ENCODE measurements at places on chromosomes 5 and 9.

- DNase-seq, result no peak
These were observed 367.7 kb upstream of the PRR16 start for GRCh38 chr5:120096413-120096812.

DNA sequence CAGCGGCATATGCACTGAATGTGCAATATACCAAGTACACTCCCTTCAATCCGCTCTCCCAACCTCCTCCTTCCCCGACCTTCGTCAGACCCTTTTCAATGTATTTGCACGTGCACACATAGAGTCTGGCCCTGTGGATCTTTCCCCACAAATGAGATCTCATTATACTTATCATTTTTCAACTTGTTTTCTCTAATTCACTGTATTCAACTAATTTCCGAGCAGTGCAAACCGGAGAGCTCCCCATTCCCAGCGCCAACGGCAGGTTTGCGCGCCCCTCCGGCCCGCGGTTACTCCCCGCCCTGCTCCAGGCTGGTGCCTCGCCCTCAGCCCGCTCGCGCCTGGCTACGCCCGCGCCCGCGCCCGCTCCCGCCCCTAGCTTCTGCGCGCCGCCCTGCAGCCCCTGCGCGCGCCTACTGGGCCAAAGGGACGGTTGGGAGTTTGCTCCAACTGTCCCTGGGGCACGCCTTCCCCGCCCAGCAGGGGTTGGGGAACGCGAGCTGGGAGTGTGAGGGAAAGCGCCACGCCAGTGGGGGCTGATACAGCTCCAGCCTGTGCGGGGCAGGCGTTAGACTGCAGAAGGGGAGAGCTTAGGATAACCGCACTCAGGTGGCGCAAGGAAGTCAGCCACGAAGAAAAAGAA is 3.3 kb upstream of the CDC20B start:
- no peak for DNase-seq

GRCh38 chr5:146813346-146814157 is 65.0 kb downstream of the PPP2R2B start:
- no peak for DNase-seq

- no peak for DNase-seq
These were observed 311.4 kb upstream of the ITGA1 start for GRCh38 chr5:52476346-52476745.

DNA sequence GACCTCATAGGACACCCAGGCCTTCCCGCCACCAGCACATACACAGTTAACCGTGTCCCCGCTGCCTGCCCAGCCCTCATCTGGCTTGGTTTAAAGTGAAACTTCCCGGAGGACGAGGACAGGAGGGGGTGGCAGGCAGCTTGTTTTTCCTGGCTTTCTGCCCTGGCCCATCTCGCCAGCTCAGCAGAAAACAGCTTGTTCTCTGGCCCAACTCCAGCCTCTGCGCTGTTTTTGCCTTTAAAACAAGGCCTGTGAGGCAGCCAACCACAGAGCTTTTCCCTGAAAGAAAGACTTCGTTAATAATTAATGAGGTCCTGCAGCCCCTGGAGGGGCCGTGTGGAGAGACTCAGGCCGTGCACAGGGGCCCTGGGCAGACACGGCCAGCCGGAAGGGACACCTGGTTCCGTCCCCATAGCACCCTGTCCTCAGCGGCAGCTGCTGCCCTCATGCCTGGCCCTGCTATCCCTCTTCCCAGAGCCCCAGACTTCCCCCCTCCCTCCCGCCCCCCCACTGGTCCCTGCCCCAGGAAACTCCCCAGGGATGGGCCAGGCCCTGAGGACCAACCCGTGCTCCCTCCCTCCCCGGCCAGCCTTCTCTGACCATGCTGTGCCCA is 108.7 kb downstream of the RXRA start:
- DNase-seq, result no peak

DNA sequence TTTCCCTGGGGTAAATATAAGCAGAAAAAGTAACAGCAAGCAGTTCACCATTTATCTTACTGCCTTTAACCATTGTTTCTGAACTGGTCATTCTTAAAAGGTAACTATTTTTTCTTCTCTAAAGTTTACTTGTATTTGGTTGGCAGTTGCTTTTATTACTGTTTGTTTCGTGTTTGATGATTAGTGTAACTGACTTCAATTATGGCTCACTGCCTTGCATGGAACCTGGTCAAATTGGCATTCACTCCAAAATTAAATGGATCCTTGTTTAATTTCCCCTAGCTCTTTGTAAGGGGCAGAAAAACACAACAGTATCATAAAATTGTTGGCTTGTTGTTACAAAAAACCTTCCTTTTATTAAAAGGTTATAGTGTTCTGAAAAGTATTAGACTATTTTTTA is 1723.9 kb upstream of the CDH6 start:
- no peak for DNase-seq

- DNase-seq, result no peak
These were observed 159.1 kb downstream of the ERCC6L2 start for GRCh38 chr9:96034553-96035122.

Data from stimulated activated CD4-positive, alpha-beta T cell treated with anti-CD3 and anti-CD28 coated beads, Interleukin-15, amount 100 ng/mL, for 1 hour (primary cell).